ENCODE measurements at places on chromosomes 7 and 10.

- no peak for DNase-seq
Observed at GRCh38 chr7:1081931-1082401, 5.9 kb upstream of the GPER1 start.

DNA sequence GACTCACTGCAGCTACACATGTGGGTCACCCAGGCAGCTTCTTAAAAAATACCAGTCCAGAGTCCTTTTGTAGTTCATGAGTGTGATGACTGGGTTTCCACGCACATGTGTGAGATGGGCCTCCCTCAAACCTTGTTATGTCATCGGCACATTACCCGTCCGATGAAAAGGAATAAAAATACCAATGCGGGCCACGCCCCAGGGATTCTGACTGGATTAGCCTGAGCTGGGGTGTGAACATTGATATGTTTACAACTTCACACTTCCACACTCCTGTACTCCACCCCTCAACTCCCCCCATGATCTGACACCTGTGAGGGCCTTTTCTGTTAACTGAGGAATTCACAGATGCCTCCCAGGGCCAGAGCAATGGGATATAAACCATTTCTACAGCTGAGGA lies 6.2 kb downstream of the SLC29A3 start:
- no peak for DNase-seq

DNA sequence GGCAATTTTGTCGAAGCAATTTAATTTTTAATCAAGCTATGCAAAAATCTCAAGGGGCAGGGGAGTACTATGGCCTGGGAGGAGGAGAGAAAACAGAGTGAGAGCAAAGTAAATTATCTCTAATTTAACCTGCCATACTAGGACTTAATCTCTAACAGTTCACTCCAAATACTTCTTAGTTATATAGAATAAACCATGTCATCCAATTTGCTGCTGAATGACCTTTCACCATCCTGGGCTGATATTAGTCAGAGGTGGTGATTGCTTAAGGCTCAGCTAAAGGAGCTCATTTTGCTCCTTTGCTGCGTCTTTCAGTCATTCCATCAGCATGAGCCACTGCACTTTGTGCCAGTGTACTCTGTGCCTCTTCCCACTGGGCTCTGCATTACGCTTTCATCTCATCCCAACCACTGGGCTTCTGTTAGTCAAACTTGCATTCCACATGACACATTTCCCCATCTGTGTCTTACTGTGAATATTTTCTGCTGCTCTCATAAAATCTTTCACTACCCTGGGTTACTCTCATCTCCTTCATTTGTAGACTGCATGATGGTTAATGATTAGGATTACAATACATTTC lies 84.3 kb downstream of the CD36 start:
- DNase-seq = no peak

DNA sequence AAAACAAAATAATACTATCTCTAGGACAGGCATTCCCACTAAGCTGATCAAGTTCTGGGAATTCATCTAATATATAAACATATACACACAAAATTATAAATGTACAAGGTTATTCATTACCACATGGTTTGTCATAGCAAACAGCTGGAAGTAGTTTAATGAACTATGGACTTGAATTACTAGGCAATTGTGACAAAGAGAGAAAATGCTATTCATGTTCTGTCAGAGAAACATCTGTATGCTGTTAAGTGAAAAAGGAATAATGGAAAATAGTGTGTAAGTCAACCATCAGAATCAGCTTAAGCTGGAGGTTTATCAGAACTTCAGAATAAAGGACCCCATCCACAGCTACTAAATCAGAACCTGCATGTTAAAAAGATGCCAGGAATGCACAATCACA lies 2.8 kb downstream of the ZNF248 start:
- no peak for DNase-seq

DNA sequence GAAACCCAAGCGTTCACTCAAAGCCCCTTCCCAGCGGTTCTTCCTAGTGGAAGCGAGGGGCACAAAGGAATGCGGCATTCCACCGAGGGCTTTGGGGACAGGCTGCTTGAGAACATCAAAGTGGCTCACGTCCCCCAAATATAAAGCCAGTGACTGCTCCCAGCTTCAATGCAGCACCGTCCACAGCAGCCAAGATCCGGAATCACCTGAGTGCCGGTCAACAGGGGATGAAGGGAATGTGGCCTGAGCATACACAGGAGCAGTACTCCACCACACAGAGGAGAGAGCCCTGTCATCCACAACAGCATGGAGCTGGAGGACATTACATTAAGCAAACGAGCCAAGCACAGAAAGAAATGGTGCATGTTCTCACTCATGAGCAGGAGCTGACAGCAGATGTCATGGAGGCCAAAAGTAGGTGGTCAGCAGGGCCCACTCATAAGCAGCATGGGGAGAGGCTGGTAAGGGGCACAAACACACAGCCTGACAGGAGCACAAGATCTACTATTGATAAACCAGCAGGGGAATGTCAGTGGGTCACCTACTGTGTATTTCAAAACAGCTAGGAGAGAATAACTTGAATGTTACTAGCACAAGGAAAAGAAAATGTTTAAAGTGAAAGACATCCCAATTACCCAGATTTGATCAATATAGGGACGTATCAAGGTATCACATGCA lies 79.5 kb downstream of the DIP2C start:
- no peak for DNase-seq

- DNase-seq = no peak
Observed at GRCh38 chr7:755413-755805, 28.3 kb upstream of the PRKAR1B start.

DNA sequence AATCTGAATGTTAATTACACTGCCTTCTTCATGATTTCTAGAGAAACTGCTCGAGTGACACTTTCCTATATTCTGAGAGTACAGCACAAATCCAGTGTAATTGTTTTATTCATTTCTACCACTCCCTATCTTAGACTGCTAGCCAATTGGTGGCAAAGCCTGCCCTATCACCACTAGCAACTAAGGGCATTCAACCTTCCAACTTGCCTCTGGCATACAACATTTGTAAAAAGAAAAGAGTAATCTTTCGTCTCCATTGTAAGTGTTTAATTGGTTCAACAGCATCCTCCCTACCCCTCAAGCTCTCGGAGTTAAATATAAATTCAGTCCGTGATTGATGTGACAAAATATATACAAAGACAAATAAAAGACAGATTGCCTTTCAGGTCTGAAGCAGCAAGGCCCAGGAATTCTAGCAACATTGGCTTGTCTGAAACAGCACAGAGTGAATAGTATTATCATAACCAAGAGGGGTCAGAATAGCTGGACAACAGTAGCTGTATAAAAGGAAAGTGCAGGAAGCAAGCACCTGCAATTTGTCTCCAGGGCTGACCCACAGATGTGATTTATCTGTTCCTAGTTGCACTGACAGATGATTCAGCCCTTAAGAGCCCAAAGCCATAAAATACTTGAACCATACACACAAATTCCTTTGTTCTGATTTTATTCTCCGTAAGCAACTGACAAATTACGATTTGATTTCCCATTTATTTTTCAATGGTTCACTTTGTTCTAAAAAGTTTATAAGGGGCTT lies 47.6 kb upstream of the ANKRD1 start:
- DNase-seq = no peak

GRCh38 chr10:130029209-130029608 lies 65.1 kb upstream of the EBF3 start:
- no peak for DNase-seq

DNA sequence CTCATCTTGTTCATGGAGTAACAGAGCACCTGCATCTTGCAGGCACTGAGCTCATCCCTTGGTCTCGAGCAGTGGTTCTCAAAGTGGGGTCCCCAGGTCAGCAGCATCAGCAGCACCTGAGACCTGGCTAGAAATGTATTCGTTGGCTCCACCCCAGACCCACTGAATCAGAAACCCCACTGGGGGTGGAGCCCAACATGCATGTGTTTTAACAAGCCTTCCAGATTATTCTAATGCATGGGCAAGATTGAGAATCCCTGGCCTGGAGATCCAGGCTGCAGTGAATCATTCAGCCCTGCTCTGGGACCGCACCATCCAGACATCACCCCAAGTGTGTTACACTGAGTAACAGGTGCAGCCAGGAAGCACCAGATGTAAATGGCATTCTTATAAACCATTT lies 85.1 kb upstream of the PPIF start:
- DNase-seq = no peak

DNA sequence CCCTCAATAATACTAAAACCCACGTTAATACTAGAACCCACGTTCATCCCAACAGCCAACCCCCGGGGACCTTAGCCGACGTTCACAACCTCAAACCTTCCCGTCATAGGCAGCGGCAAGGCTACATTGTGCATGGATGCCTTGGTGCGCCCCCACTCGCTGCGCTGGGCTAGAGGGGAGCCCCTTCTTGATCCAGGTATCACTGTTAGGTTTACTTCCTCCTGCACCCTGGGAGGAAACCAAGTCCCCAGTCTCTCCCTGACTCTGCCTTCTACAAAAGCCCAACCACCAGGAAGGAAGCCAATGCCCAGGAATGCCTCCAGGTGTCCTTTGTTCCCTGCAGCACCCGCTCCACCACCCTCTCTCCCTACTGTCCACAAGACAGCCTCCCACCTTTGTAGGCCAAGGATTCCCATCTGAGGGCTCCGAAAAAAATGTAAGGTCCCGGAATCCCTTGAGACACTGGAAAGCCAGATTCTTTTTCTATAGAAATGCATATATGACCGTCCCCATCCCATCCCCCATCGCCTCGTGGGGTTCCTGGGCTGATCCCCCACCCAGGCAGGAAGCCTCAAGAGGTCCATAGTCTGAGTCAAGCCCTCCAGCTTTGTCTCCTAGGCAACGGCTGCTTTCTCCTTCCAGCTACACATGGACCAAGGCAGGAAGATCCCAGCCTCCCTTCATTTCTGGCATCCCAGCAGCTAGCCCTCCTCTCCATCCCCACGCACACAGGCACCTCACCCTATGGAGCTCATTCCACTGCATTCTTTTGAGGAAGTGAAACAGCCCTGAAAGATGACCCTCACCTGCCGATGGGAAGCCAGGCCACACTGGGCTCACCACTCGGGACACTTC lies 25.2 kb downstream of the CTBP2 start:
- no peak for DNase-seq

GRCh38 chr10:33732161-33732680 lies 397.8 kb upstream of the NRP1 start:
- no peak for DNase-seq

DNA sequence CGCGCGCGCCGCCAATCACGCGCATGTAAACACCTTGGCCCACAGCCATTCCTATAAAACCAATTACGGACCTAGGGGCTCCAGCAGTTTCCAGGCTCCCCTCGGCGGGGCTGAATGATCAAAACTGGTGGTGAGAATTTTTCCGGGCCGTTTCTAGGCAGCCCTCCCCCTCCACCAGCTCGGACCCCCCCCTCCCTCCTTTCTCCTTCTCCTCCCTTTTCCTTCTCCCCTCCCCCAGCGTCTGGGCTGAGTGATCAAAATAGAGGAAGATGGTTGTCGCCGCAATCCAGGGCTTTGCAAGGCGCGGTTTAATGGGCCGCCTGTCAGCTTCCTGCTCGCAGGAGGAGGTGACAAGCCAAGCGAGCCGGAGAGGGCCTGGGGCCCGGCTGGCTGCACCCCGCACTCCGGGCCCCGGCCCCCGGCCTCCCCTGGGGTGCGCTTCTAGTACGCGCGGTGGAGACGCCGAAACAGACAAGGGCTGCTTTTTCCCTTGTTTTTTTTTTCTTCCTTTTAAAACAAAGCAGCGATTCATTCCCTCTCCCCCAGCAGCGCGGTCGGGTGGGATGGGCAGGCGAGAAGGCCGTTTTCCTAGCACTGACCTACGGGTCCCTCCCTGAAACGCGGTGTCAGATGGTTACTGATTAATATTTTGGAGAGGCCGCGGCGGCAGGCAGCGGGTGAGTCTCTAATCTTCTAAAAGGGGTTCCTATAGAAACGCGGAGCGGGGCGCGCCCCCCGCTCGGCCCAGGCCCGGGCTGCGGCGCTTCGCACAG lies 528 bp upstream of the TNRC18 start:
- no peak for DNase-seq

GRCh38 chr10:95404462-95404858 lies 113.7 kb upstream of the PDLIM1 start:
- no peak for DNase-seq

- DNase-seq = no peak
Observed at GRCh38 chr7:159007996-159008389, 136.7 kb downstream of the VIPR2 start.
